ENCODE measurements at places on chromosomes 1 and 21. TPM values are rescaled to one million over a fixed set of nuclear protein-coding genes. Genes with fewer than 3 reads are reported as not detected.
A peak's percentile ranks its signal among the peaks of the same experiment; 100 is the strongest.

GRCh38 chr1:96309783-96310182 is 411.8 kb upstream of the PTBP2 start:
- no peak for DNase-seq

DNA sequence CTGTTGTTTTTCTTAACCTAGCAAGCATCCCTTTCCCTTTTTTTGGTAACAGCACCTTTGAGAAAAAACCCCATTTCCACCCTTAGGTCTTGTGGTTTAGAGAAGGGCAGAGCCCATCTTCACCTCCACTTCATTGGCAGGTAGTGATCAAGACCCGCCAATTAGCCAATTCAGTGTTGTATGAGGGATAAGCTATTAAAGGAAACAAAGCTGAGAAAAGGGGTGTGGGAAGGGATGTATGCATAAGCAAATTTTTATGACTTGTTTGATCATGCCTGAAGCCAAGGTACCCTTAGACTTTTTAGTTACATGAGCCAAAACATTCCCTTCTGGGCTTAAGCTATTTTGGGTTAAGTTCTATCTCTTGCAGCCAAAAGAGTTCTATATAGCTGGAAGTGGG is 3.6 kb upstream of the ZNF697 start:
- DNase-seq = no peak

DNA sequence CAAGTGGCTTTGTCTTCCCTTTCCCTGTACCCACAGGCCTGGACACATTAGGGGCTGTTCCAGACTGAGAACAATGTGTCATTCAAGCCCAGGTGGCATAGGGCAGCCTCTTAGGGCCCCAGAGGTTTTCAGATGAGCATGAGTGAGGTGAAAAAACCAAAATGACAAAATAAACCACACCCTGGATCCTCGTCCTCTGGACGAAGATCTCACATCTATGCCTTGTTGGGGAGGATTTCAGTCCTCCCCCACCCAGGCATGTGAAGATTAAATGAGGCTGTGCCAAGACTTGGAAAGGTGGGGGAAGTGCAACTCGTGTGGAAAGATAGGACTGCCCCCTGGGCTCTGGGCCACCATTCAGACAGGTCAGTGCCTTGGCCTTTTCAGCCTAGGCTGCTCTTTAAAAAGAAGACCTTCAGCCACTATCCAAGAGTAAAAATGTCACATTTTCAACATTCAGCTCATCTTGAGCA is 32.8 kb upstream of the IL19 start:
- no peak for DNase-seq

- no peak for DNase-seq
Measured at GRCh38 chr1:114215436-114215835, 61.8 kb upstream of the SYT6 start.

DNA sequence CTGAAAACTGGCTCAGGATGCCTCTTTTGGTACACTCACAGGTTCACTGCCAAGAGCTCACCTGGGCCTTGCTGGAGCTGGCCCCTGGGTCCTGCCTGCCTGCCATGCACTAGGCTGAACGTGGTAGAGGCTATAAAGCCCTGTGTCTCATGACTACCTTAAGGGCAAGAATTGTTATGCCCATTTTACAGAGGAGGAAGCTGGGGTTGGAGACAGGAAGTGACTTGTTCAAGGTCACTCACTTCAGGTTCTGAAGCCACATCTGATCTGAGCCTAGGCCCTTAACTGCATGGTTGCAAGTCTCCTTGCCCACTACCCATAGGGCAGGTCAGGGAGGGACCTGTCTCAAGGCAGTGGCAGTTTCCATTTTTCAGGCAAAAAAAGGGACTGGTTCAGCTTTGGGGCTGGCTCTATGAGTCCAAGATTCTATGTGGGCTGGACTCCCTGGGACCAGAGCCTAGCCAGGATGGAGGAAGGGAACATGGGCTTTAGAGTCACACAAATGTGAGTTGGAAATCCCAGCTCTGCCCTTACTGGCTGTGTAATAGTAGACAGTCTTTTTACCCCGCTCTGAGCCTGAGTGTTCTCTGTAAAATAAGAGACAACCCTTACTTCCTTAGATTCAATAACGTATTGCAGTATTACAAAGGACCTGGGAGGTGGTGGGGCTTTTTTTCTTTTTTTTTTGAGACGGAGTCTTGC is 7.8 kb downstream of the STK40 start:
- no peak for DNase-seq

- DNase-seq = no peak
Measured at GRCh38 chr1:14071581-14071980, 371.6 kb downstream of the PRDM2 start.

DNA sequence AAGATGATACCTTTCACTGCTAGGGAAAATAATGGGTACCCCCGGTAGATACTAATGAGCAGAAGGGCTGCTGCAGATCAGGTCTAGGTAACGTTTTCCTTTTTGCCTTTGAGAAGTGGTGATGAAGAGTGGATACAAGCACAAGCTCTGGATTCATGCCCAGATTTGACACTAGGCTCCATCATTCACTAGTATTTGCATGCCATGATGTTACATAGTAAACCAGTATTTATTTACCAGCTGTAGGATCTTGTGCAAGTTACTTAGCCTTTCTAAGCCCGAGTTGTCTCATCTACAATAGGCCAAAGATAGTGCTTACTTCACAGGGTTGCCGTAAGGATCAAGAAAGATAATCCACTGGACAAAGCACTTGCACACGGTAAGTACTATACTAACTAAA is 14.2 kb downstream of the PTPN14 start:
- DNase-seq = no peak

DNA sequence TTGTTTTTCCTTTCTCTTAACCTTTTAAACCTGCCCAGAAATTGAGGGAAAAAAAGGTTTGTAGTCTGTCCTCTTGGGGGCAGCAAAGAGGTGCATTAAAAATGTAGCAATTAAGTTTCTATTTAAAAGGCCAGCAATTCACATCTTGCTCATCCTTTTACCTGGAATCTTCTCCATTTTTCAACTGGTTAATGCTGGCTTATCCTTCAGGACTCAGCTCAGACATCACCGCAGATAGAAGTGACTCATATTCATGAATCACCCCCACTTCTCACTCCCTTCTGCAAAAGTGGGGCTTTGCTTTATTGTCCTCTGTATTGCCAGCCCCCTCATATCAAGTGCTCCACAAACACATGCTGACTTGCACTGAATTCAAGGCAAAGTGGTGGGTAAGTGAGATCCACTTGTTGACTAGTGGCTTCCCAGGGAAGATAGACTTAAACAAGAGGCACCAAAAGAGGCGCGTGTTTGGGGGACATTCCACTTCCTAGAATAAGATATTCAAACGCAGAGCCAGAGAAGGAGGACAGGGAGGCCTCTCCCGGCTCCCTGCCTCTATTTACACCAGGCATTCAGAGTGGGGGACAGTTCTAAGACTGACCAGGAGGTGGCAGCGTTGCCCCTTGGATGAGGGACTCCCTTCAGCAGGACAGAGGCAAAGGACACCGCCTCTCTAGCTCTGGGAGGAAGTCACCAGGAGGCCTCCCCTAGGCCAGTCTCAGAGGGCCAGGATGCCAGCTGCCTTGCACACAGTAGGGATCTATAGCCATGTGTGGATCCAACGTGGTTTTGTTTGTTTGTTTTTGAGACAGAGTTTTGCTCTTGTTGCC is 23.2 kb upstream of the ZNF648 start:
- DNase-seq = peak; percentile 93

Gene LCE1B
- total RNA-seq = not detected

Gene C4BPB
- total RNA-seq = 10.2 TPM

Gene MEX3A
- total RNA-seq = 5.0 TPM
